Ascending aorta (tissue), 2 donors: ENCODE measurements at places on chromosomes 6 and 20. TPM values are rescaled to one million over a fixed set of nuclear protein-coding genes. Genes with fewer than 3 reads are reported as not detected.

DNA sequence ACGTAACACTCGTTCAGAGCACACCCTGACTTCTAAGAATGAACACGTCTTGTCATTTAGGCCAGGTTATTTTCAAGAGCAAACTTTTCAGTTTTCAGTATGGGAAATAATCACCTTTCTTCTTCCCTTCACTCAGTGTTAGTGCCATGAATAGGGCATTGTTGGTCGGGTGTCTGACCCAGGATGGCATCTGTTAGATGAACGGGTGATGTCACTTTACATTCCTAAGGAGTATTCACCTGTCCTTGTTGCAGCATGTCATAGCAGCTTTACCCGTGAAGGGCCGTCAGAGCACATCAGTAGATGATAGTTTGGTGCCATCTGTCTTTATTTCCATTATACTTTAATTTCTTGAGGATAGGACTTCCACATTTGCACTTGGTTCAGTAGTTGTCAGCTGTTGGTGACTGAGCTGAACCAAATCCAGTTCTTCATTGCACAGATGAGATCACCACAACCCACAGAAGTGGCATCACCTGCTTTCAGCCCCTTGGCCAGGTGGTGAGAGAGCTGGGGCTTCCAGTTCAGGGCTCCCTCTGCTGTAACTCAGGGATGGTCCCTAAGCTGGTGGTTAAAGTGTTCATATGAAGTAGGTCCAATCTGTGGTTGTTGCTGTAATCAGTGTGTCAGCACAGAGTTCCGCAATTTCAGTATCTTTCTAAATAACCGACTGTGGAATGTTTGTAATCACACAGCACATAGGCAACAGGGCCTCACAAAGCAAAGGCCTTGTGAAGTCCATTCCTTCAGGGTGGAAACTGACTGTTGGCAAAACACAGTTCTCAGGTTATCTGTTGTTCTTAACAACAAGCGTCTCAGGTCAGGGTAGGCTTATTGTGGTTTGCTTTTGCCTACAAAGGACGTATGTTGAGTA lies 68.2 kb downstream of the FAM120B start:
- DNase-seq: no peak
- no peak overlapping the region for H3K4me3 ChIP-seq

- no peak overlapping the region for H3K27ac ChIP-seq
- H3K36me3 ChIP-seq: no peaks in the 10 kb centered on the region
- H3K4me3 ChIP-seq: no peak overlapping the region
- H3K4me1 ChIP-seq: peaks cover 20% of the 10 kb centered on the region
Measured at GRCh38 chr20:5160882-5161281, 34.1 kb downstream of the CDS2 start.

DNA sequence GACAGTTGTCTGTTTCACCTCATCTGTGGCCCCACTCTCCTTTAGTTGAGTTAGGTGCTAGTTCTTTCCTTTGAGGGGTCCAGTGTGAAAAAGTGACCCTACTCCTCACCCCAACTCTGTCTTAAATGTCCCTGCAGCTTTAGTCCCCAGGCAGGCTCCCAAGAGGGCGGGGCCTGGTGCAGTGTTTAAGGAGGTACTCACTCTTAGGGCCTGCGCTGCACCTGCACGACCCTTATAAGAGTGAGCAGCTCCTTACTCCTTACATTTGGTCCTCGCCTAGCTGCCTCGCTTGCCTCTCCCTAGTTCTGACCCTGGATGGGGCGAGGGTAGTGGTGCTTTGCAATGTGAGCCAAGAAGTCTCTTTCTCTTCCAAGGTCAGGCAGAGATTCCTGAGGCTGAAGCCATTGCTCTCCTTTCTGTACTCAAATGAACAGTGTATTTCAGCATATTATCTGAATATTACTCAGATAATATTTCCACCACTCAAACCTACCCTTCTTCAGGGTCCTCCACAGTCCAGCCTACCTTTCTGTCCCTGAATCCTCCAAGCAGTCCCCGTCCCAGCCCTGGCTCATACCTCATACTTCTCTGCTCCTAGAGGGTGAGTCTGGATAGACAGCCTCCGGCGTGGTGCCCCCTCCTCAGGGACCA lies 11.9 kb upstream of the VEGFA start:
- no peaks in the 10 kb centered on the region for H3K27me3 ChIP-seq
- no peak overlapping the region for H3K27ac ChIP-seq
- no peak for DNase-seq

- H3K36me3 ChIP-seq: no peaks in the 10 kb centered on the region
- H3K27ac ChIP-seq: no peak overlapping the region
- peak overlapping the region; percentile 54 for H3K4me3 ChIP-seq
- H3K4me1 ChIP-seq: no peaks in the 10 kb centered on the region
- no peaks in the 10 kb centered on the region for H3K27me3 ChIP-seq
Measured at GRCh38 chr6:4281341-4282293, 146.2 kb upstream of the ECI2 start.

DNA sequence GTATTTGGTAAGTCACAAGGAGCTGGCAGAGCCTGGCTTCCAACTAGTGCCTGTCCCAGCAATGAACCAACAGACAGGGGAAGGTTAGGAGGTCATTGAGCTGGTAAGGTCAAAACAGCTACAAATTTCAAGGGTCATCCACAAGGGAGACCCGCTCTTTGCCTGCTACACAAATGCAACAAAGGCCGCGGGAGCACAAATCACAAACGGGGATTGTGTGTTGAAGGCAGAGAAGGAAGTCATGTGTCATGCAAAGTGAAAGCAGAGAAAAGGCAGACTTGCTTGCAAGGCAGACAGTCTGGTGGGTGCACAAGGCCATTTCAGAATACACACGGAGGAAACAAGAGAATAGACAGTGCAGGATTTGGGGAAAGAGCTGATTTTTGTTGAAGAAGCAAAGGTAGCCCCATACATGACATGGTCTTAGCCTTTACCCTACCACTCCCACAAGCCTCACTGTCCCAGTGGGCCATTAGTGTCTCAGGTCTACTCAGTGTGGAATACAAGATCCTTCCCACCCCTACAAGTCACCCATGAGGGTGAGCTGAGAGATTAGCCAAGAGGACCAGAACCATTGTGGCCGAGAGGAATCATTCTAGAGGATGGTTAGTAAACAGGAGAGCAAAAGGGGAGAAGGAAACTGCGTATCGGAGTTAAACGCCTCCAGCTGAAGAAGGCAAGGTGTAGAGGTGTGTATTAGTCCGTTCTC lies 18.1 kb upstream of the SAMHD1 start:
- no peak overlapping the region for H3K27ac ChIP-seq
- no peak for DNase-seq
- H3K36me3 ChIP-seq: no peaks in the 10 kb centered on the region
- no peak overlapping the region for H3K4me3 ChIP-seq

DNA sequence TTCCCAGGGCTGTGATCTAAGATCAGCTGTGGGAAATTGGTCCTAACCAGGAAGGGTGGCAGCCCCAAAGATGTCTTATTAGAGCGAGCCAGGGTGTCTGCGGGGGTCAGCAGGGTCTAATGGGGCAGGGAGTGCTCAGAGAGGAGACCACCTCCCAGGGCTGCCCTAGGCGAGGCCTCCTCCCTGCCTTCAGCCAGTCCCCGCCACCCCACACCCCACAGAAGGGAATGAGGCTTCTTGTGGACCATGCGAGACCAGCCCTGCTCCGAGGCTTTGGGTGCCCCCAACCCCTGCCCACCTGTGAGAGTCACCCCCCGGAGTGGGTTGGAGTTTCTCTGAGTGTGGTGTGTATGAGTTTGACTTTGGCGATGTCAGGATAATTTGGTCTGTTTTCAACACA lies 37.8 kb downstream of the SYNJ2 start:
- no peaks in the 10 kb centered on the region for H3K36me3 ChIP-seq
- DNase-seq: no peak
- no peaks in the 10 kb centered on the region for H3K27me3 ChIP-seq
- no peak overlapping the region for H3K4me3 ChIP-seq

DNA sequence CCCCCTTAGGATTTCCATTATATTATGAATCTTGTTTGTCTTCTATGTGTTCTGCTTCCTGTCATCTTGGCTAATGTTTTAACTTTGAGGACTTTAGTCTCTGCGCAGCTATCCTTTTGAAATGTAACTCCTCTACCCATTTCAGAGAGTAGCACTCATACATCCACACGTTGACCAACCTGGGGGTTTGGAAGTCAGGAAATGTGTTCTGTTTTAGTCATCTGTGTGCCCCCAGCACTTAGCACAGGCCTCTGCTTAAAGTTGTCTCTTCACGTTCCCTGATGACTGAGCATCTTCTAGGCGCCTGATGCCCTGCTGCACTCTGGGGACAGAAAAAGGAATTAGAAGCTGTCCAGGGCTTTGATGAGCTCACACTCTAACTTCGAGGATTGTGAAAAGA lies 47.9 kb downstream of the HMGN3 start:
- H3K36me3 ChIP-seq: no peaks in the 10 kb centered on the region
- no peak overlapping the region for H3K27ac ChIP-seq
- no peak for DNase-seq
- no peaks in the 10 kb centered on the region for H3K4me1 ChIP-seq
- H3K27me3 ChIP-seq: no peaks in the 10 kb centered on the region

DNA sequence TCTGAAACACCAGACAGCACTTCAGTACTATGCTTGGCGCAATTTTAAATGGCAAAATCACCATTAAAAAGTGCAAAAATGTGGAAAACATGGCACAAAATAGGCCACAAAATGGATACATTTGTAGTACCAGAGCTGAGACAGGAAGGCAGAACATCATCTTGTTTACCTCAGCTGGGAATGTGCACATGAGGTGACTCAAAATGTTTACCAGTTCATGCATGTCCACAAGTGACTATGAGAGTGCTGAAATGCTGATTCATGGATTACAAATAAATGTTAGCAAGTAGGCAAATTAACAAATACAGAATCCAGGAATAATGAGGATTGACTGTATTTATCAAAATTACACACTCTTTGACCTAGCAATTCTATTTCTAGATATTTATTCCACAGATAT lies 201.6 kb downstream of the ISM1 start:
- H3K4me3 ChIP-seq: no peak overlapping the region
- H3K4me1 ChIP-seq: no peaks in the 10 kb centered on the region
- no peak overlapping the region for H3K27ac ChIP-seq
- no peaks in the 10 kb centered on the region for H3K36me3 ChIP-seq
- DNase-seq: no peak

DNA sequence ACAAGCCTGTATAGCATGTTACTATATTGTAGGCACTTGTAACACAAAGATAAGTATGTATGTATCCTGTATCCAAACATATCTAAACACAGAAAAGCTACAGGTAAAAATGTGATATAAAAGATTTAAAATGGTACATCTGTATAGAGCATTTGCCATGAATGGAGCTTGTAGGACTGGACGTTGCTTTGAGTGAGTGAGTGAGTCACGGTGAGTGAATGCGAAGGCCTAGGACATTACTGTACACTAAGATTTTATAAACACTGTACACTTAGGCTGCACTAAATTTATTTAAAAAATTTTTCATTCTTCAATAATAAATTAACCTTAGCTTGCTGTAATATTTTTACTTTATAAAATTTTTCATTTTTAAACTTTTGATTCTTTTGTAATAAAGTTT lies 136.9 kb downstream of the NKAIN2 start:
- no peaks in the 10 kb centered on the region for H3K27me3 ChIP-seq
- no peaks in the 10 kb centered on the region for H3K36me3 ChIP-seq
- DNase-seq: no peak
- no peaks in the 10 kb centered on the region for H3K4me1 ChIP-seq
- no peak overlapping the region for H3K27ac ChIP-seq

- no peaks in the 10 kb centered on the region for H3K4me1 ChIP-seq
- no peaks in the 10 kb centered on the region for H3K27me3 ChIP-seq
- no peak overlapping the region for H3K27ac ChIP-seq
- DNase-seq: no peak
- no peak overlapping the region for H3K4me3 ChIP-seq
Measured at GRCh38 chr6:88262332-88262731, 96.2 kb upstream of the CNR1 start.

- no peak overlapping the region for H3K4me3 ChIP-seq
- H3K27ac ChIP-seq: peak overlapping the region; percentile 79
- DNase-seq: no peak
- H3K4me1 ChIP-seq: peaks cover 7% of the 10 kb centered on the region
- no peaks in the 10 kb centered on the region for H3K27me3 ChIP-seq
Measured at GRCh38 chr6:118326712-118327111, 221.4 kb upstream of the PLN start.

GRCh38 chr6:154157706-154158105 lies 118.7 kb downstream of the OPRM1 start:
- H3K27me3 ChIP-seq: no peaks in the 10 kb centered on the region
- no peak for DNase-seq
- no peak overlapping the region for H3K27ac ChIP-seq

DNA sequence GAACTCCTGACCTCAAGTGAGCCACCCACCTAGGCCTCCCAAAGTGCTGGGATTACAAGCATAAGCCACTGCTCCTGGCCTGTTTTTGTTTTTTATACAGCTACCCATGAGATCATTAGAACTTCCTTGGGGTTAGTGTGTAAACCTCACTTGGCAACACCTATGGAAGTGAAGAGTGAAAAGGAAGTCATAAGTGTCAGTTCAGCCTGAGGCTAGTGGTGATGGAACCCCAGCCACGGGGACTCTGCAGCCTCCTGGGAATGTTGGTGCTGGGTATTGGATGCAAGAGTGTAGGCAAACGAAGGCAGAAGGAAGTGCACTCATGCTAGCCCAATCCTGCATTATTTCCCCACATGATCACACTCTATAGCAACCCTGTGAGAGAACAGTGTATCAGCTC lies 33.6 kb upstream of the FUCA2 start:
- H3K27ac ChIP-seq: no peak overlapping the region
- no peak overlapping the region for H3K4me3 ChIP-seq
- no peaks in the 10 kb centered on the region for H3K4me1 ChIP-seq
- DNase-seq: no peak
- no peaks in the 10 kb centered on the region for H3K36me3 ChIP-seq

DNA sequence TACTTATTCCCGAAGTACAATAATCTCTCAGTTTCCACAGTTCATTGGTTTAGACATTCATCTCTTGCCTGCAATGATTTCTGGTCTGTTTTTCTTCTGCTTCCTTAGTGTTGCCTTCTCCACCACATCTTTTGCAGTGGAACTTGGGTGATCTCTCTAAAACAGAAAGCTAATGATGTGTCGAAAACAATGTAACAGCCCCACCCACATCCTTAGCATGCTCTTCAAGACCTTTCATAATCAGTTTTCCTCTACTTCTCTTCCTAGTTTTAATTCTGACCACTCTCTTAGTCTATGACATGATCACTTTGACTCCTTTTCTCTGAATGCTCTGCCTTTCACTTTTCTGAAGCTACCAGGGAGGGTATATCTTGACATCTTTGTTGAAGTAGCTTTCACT lies 1007.9 kb upstream of the CITED2 start:
- H3K27me3 ChIP-seq: no peaks in the 10 kb centered on the region
- H3K4me1 ChIP-seq: no peaks in the 10 kb centered on the region
- DNase-seq: no peak
- no peaks in the 10 kb centered on the region for H3K36me3 ChIP-seq
- no peak overlapping the region for H3K4me3 ChIP-seq
- no peak overlapping the region for H3K27ac ChIP-seq

- H3K36me3 ChIP-seq: no peaks in the 10 kb centered on the region
- H3K4me3 ChIP-seq: no peak overlapping the region
- no peaks in the 10 kb centered on the region for H3K27me3 ChIP-seq
- H3K27ac ChIP-seq: peak overlapping the region; percentile 43
- H3K4me1 ChIP-seq: peaks cover 65% of the 10 kb centered on the region
- DNase-seq: no peak
Measured at GRCh38 chr6:11428371-11428770, 109.2 kb upstream of the TMEM170B start.

The MRPL14 gene
- total RNA-seq: 61.8 TPM

The DEFB112 gene
- total RNA-seq: not detected

The TMEM74B gene
- not detected for total RNA-seq

The GPR6 gene
- not detected for total RNA-seq

The NR2E1 gene
- total RNA-seq: not detected

The ZDHHC14 gene
- 14.5 TPM for total RNA-seq

The CGA gene
- not detected for total RNA-seq

The GSTA3 gene
- total RNA-seq: not detected

The MOG gene
- not detected for total RNA-seq
